Suprapubic skin (tissue), 4 donors: ENCODE measurements at places on chromosomes 4 and X. TPM values are rescaled to one million over a fixed set of nuclear protein-coding genes. Genes with fewer than 3 reads are reported as not detected.

DNA sequence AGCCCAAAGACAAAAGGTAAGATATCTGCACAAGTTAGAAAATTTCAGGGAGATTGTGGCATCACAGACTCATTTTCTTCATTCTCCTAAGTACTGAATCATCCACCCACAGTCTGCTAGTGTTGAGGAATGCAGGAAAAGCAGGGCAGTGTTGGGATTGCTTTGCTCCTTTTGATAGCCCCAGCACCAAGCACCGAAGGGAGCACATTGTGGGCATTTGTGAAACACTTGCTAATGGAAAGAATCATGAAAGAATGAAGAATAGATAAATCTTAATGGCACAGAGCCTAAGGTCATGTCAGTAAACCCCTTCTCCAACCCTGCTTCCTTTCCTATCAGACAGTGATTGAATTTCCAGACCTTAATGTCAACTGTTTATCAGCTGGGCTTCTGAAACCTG lies 103.1 kb upstream of the GPRIN3 start:
- DNase-seq, result no peak

GRCh38 chr4:69894186-69894585 lies 34.2 kb upstream of the SULT1E1 start:
- no peak for DNase-seq

DNA sequence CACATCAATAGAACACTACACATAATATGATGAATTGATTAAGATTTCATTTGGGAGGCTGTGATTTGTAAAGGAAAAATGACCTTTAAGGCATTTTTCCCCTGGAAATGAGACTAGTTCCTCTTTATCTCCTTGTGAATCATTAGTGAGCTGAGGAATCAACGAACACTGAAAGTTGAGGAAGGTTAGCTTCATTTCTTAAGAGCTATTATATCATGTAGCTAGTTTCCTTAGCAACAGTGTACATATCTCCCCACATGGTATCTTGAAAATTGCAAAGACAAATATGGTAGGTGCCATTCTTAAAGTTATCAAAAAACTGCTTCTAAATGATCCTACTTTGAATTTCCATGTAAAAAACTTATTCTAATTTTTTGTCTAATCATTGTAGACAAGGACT lies 127.5 kb upstream of the NRK start:
- no peak for DNase-seq

Gene MAGEA4
- not detected for total RNA-seq
